CD4-positive, alpha-beta memory T cell (primary cell): ENCODE measurements at places on chromosomes 3 and 15.

- no peak for DNase-seq
These were observed 57.4 kb downstream of the UNC13C start for GRCh38 chr15:54035616-54036015.

DNA sequence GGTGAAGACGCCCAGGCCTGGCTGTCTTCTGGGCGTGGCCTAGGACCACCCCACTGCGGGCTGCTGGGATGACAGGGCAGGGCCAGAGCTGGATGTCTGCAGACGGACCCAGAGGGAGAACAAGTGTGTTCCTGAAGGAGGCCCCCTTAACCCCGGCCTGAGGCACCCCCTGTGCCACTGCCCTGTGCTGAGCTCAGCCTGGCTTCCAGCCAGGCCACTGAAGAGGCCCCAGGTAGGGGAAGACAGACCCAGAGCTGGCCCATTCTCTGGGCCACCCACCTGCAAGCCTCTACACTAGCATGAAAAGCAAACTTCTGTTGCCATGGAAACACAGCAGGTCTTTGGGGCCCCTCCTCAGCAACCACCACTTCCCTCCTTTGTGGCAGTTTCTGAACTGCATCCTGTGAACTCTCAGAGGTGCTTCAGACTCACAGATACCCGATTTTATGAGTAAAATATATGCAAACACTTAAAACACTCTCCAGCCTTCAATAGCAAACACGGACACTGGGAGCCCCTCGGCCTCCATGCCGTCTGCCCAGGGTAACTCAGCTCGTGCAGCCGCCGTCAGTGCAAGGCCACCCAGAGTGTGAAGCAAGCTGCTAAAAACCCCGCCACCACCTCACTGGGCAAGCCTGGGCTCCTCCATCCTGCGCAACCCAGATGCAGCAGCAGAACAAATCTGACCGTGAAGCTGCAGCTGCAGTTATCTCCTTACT lies 42.5 kb downstream of the CMTM6 start:
- peak; percentile 95 for DNase-seq

- DNase-seq = no peak
These were observed 10.0 kb upstream of the MECOM start for GRCh38 chr3:169673521-169673920.

GRCh38 chr3:23170291-23170690 lies 32.8 kb upstream of the UBE2E2 start:
- DNase-seq = no peak

GRCh38 chr15:28094732-28095521 lies 4.2 kb downstream of the OCA2 start:
- no peak for DNase-seq

- no peak for DNase-seq
These were observed 46.1 kb downstream of the MBNL1 start for GRCh38 chr3:152314677-152315353.

- DNase-seq = no peak
These were observed 8.3 kb upstream of the ATP8B4 start for GRCh38 chr15:50127255-50127777.

DNA sequence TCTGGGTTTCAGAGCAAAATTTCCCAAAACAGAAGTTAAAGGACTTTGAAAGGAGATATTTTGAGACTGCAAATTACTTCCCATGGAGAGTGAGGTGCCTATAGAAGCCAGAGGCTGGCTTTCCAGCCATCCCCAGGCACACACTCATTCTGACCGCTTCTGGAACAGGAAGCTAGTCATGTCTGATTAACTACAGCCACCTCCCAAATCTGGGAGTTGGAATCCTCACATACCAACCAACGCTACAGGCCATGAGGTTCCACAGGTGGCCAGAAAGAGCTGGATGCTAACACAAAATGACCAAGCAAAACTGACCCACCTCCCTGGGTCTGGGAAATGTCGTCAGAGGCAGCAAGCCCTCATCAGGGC lies 87.2 kb downstream of the SNRK start:
- DNase-seq = no peak
